ENCODE measurements at places on chromosomes 7 and 10.

DNA sequence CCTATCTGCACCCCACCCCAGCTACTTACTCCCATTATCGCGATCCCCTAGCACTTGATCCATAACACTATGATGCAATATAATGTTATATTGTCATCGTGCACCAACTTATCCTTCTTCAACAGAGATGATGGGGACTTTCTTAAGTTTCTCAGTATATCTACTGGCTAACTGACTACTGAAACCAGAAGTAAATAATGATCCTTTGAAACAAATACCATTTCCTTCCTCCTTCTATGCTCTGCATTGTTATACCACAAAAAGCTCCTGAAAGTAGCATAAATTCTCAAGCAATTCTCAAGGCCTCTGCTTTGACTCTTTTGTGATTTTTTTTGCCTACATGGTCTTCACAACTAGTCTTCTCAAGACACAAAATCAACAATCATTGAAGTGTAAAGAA, 68.9 kb downstream of the HTR7 start:
- no peak for DNase-seq

GRCh38 chr10:93773120-93773519, 15.4 kb downstream of the LGI1 start:
- DNase-seq = no peak

- no peak for DNase-seq
Measured at GRCh38 chr7:32223071-32223650, 153.0 kb upstream of the PDE1C start.

DNA sequence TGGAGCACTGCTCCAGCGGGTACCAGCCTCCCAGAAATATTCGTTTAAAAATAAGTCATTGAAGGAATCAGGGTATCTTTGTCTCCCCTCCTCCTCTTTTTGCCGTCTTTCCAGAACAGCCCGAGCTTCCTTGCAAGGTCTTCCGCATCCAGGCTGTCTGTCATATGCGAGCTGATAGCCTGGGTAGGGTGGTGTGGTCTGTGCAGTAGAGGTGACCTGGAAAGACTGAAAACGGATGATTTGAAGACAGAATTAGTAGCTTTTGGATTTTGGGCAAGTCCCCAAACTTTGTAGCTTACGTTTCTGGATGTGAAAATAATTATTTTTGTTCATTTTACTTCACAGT, 480 bp downstream of the VPS50 start:
- DNase-seq = no peak

- DNase-seq = no peak
Measured at GRCh38 chr7:12730523-12730922, 43.1 kb downstream of the ARL4A start.

DNA sequence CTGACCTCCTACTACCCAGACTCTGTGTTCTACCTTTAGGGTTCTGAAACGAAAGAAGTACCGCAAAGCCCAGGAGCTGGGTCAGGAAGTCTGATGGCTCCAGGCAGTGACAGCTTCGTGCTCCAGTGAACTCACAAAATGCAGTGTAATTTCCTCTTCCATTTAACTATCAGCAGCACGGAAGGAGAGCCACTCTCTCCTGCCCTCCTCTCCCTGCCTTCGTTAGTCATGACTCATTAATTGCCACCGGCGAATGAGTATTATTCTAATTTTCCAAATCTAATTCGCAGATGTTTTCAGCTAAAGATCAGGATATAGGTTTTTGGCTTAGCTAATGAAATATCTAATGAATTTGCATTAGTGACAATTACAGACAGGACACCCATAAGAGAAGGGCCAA, 1262.0 kb downstream of the TYW1 start:
- DNase-seq = no peak

DNA sequence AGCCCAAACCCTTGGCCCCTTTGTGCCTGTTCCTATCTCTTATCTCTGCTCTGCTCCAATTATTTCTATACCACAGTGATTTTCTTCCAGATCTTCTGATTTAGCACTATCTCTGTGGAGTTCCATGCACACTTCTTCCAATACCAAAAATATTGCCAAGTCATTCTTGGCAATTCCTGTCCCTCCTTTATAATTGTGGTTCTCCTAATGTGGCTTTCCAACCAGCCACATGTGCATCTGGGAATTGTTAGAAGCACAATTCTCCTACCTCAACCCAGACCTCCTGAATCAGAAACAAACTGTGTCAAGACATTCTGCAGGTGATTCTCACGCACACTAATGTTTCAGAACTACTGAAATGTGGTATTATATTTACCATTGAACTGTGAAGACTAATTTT, 447.8 kb upstream of the IGFBP3 start:
- no peak for DNase-seq

DNA sequence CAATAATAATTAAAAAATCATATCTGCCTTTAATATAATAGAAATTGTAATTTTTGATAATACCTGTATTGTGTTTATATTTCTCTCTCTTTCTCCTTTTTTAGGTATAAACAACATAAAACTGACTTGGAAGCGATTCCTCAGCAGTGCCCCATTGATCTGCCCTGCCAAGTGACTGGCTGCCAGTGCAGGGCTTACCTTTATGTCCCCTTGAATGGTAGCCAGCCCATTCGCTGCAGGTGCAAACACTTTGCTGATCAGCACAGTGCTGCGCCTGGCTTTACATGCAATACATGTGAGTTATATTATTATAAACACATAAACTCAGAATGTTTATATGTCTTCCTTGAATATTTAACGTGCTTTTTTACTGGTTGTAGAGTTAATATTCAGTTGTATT, 9.2 kb downstream of the FAM221A start:
- no peak for DNase-seq

Data from activated CD8-positive, alpha-beta memory T cell treated with anti-CD3 and anti-CD28 coated beads, Interleukin-2, amount 10 ng/mL, durations not matched to agents 7 days and 5 days (primary cell).